NCI-H510A (cell line): ENCODE measurements at places on chromosomes 3 and 15.
A peak's percentile ranks its signal among the peaks of the same experiment; 100 is the strongest.

DNA sequence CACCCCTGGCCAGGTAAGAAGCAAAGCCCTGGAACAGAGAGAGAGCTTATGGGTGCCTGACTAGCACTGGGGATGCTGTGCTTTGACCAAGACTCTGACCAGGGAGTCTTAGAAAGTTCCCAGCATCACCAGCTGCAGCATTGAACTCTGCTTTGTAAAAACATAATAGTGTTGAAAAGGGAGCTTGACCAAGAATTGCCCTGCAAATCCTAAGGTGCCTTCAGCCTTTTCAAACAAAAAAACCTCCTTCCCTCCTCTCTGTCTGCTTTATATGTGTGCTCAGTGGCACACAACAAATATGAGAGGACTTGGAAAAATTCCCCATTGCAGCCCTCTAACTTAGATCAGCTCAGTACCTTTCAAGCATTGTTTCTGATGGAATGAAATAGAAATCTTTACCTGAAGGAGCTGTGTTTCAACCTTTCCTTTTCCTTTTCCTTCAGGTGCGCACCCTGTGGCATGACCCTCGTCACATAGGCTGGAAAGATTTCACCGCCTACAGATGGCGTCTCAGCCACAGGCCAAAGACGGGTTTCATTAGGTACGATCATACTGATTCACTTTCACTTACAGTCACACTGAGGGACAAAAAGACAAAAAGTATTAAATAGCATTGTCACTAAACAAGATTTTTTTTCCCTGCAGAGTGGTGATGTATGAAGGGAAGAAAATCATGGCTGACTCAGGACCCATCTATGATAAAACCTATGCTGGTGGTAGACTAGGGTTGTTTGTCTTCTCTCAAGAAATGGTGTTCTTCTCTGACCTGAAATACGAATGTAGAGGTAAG is 13.0 kb downstream of the THBS1 start:
- DNase-seq = no peak

GRCh38 chr3:77014226-77014625 is 25.7 kb upstream of the ROBO2 start:
- DNase-seq = no peak

GRCh38 chr3:30625541-30626438 is 19.4 kb downstream of the TGFBR2 start:
- no peak for DNase-seq

GRCh38 chr15:74614744-74615507 is 710 bp upstream of the CLK3 start:
- no peak for DNase-seq

DNA sequence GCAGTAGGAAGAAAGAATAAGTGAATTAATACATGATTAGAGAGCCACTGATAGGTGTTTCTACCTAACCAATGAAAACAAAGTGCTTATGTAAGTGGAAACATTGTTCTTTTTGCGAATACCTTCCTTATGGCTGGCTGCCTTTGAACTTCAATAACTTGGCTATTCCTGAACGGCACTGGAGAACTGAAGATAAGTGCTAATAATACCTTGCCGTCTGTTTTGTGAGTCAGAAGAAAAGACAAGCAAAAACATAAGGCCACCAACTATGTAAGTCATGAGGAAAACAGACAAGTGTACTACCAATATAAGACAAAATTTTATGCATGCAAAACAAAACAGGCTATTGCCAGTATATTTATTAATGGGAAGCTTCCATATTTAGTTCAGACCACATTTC is 160.6 kb downstream of the SUCLG2 start:
- DNase-seq = no peak

DNA sequence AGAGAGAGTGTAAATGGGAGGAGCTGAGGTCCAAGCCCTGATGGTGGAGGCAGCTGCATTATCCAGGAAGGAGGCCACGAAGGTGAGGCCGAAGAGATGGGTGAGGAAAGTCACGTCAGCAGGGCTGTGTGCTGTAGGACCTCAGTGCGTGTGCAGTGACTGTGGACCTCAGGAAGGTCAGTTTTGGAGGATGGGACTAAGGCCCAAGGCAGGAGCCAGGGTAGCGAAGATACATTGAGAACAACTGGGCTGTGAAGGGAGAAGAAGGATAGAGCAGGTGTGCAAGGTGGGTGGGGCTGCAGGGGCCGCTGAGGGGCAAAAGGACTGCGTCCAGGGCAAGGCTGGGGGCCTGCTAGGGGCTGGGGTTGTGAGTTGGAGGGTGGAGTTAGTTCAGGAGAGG is 4.9 kb downstream of the KLHL40 start:
- DNase-seq = no peak

DNA sequence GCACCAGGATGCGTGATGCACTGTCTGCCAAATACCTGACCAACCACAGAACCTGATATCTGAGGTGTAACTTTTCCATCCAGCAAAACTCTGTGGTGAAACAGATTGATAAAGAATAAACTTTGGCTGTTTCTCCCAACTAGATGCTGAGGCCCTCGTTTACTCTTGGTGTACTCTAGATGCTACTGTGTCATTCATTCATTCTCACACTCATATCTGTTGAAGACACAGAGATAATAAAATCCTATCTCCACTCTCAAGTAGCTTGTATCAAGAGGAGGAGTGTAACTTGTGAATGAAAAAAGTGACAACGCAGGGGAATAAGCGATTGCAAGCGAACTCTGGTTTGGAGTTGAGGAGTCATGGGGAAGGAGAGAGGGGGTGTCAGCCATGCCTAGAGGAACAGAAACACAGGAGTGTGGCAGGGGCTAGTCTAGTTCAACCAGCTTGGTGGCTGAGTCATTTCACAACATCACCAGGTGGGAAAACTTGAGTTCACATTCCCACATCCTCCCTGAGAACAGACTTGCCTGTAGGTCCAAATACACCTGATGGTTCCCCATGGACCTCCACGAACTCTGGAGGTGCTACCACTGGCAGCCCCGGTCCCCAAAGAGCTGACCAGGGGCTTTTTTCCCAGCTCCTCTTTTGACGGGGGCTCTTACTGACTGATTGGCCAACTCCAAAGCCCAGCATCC is 73.3 kb upstream of the SNRK start:
- DNase-seq = no peak

DNA sequence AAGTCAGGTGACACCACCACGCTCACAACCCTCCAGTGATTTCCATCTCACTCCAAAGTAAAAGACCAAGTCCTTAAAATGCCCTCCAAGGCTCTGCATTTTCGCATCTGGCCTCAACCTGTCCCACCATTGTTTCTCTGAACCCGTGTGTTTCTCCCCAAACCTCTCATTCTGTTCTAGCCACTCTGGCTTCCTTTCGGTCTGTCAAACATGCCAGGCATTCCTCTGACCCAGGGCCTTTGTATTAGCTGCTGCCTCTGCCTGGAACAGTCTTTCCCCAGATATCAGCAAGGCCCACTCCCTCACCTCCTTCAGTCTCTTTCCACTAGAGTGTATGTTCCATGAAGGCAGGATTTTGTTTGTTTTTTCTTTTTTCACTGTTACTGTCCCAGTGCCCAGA is 16.0 kb downstream of the MAP2K5 start:
- DNase-seq = no peak

- DNase-seq = no peak
Measured at GRCh38 chr3:114294940-114295480, 1.2 kb downstream of the TIGIT start.

- peak; percentile 16 for DNase-seq
Measured at GRCh38 chr15:75104804-75105557, 81.6 kb downstream of the PPCDC start.

- no peak for DNase-seq
Measured at GRCh38 chr15:56736308-56736707, 3.0 kb upstream of the ZNF280D start.
